NCI-H1694 (cell line): ENCODE measurements at places on chromosomes 7 and 10.

- no peak for DNase-seq
These were observed 134.7 kb downstream of the DNAJB6 start for GRCh38 chr7:157471259-157472125.

GRCh38 chr10:111410740-111411139 lies 333.9 kb downstream of the ADRA2A start:
- DNase-seq, result no peak

DNA sequence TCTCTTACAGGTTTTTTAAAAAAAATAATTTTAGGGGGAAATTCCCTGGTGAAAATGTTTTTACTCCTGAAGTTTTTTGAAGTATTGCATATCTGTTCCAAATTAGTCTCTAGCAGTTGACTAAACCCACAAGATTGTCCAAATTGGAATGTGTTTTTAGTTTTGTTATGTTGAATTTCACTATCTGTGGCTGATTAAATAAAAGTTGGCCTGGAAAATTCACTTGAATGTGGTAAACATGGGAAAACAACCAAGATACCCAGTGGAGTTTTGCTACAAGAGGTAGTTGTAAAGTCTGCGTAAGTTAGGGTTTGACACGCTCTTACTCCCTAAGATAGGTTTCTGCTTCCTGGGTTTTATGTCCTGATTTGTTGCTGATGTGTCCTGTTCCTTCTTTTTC lies 3.3 kb downstream of the TSGA13 start:
- DNase-seq, result no peak

DNA sequence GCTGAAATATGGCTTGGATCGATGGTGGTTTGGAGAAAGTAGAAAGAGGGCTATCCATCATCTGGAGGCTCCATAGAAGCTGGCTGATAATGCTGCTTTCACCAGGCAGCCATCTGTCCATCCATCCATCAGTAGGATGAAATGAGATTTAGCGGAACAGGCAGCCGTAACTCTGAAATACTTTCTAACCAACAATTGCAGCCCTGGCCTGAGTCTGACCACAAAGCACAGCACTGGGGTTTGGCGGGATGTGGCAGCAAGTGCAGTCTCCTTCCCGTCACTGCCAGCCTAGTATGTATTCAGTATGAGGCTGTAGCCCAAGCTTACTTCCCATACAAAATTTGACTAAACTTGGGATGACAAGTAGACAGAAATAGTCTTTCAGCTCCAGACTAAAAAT lies 38.0 kb downstream of the R3HCC1L start:
- no peak for DNase-seq

GRCh38 chr7:38905056-38905759 lies 3.8 kb downstream of the VPS41 start:
- no peak for DNase-seq

- no peak for DNase-seq
These were observed 101.4 kb downstream of the RELN start for GRCh38 chr7:103887853-103888602.

DNA sequence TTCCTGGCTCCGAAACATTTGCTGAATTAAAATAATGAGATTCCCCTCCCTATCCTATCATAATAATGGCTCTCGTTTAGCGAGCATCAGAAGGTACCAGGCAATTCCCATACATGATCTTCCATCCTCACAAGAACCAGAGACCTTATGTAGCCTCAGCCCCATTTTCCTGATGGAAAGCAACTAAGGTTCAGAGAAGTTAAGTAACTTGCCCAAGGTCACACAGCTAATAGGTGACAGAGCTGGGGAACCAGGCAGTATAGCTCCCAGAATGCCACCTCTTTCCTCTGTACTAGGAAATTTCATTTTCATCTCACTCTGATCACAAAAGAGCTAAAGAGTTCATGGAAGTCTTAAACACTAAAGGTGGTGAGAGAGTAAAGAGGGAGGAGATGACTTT lies 2.4 kb downstream of the SLIT1 start:
- no peak for DNase-seq

GRCh38 chr7:141436139-141436538 lies 115.1 kb upstream of the AGK start:
- DNase-seq, result no peak

DNA sequence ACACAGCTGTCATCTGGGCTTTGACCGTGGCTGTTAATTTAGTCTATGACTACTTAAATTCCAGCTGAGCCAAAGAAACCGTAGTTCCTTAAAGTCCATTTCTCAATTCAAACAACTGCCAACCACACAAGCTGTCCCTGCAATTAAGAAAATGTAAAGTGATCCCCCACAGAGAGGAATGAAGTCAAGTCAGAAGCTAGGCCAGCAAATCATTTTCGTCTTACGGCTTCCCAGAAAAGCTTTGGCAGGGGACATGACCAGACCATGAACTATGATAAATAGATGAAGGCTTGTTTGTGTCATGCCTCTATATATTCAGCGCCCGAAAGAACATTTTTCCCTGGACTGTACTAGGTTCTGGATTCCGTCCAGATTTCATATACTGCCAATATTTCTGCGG lies 54.6 kb downstream of the HACD1 start:
- no peak for DNase-seq
